ENCODE measurements at places on chromosomes 1 and 21.

DNA sequence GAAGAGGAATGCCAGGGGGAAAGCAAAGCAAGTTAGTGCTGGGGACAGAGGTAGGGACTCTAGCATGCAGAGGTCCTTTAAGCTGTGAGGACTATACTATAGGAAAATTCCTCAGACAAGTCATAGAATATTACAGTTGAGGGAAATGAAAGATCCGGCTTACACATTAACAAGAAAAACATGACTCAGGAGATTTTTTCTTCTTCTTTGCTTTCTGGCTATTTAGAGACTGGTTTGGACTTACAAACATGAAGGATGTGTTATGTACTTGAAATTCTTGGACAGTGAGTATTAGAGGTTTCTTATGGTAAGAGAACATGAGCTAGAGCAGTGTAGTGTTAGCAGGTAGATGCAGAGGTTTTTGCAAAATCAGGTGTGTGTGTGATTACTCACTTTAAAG lies 24.9 kb downstream of the USP25 start:
- peak; percentile 79 for DNase-seq

- DNase-seq, result no peak
These were observed 31.5 kb upstream of the RNF187 start for GRCh38 chr1:228455715-228456114.

GRCh38 chr1:9658199-9658598 lies 6.7 kb downstream of the PIK3CD start:
- no peak for DNase-seq

- no peak for DNase-seq
These were observed 76.4 kb downstream of the HLCS start for GRCh38 chr21:36890086-36890485.

DNA sequence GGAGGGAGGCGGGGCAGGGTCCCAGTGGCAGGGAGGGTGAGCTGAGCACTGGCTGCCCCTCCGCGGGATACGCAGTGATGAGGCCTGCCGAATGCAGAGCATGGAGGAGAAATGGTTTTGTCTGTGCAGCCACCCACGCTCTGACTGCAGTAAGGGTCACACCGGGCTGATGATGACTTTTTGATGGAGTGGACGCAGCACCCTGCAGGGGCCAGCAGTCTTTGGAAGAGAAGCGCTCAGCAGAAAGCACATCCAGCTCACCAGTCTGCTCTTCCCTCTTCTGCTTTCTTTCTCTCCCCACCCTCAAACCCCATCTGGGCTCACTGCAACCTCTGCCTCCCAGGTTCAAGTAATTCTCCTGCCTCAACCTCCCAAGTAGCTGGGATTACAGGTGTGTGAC lies 61.9 kb upstream of the ATP1A1 start:
- no peak for DNase-seq

GRCh38 chr1:212959266-212960220 lies 9.2 kb downstream of the VASH2 start:
- no peak for DNase-seq

GRCh38 chr1:70426154-70427131 lies 15.4 kb downstream of the CTH start:
- no peak for DNase-seq

DNA sequence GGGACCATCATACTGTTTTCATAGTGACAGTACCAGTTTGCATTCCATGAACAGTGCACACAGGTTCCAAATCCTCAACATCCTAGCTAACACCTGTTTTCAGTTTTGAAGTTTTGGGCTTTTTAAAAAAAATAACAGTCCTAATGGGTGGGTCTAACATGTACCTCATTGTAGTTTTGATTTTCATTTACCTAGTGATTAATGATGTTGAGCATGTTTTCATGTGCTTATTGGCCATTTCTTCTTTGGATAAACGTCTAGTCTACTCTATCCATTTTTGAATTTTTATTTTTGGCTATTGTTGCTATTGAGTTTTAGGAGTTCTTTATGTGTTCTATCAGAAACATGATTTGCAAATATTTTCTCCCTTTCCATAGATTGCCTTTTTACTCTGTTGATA lies 3.4 kb downstream of the GBP6 start:
- no peak for DNase-seq

All from kidney epithelial cell (primary cell).